Fibroblast of skin of left quadriceps (primary cell): ENCODE measurements at places on chromosomes 2 and 18.

- no peak for DNase-seq
These were observed 31.9 kb downstream of the NRP2 start for GRCh38 chr2:205714058-205714776.

DNA sequence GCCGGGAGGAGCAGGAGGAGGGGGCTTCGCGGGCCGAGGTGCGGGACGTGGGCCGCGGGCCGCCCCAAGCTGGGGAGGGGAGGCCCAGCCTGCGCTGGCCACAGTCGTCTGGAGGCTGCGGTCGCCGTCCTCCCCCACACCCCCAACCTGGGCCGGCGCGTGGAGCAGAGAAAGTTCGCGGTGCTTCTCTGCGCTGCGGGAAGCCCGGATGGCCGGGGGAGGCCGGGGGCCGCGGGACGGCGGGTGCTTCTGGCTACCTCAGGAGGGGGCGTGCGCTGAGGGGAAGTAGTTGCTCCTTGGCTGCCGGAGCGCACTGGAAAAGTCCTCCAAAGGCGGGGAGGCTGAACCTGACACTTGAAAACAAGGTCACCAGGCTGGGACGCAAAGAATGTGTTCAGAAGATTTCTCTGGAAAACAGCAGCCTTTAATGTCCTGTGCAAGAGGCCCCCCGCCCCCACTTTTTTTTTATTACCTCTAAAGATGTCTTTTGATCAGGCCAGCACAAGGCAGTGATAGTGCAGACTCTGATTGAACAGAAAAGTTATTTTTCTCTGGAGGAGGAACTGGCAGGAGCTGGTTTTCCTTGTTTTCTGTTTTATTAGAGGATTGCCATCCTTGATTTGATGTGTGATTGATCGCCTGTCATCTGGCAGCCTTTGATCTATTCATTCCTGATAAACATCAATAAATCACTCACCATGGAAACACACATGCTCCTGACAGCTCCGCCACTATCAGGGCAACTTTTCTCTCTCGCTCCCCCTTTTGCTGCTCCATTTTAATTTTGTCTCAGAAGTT is 1.6 kb downstream of the TSHZ1 start:
- no peak for DNase-seq

- DNase-seq = no peak
These were observed 90.0 kb upstream of the TNP1 start for GRCh38 chr2:216949700-216950413.

DNA sequence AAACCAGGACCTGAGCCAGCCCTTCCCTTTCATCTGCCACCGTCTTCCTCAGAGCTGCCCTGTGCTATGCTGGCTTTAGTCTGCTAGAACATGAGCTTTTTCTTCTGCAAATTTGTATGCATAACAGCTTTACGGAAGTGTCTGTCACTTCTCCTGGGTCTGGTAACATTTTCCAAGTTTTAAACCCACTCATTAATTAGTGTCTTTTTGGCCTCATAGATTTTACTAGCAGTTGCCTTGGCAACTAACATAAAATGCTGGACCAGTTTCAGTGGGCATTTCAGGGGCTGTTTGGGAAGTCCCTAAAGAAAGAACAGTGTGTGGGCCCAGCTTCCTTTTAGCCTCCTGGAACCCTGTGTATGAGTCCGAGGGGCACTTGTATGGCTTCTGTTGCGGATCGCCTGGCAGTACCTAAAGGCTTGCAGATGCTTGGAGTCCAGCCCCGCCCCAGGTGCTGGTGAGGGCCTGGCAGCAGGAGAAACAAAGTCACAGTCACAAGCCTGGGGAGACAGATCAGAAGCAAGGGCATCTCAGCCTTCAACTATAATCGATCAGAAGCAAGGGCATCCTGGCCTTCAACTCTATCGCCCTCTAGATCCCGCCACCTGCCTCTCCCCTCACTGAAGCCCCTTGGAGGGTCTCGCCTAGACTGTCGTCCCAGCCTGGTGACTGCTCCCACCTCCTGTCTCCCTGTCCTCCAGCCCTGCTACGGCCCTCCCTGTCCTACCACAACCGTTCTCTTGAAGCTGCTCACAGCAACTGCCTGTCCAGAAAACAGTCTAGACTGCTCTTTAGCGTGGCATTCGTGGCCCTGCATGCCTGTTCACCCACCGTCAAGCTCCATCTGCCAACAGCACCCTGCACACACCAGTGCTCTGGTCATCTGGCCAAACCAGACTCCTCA is 36.8 kb upstream of the MAPRE3 start:
- no peak for DNase-seq

DNA sequence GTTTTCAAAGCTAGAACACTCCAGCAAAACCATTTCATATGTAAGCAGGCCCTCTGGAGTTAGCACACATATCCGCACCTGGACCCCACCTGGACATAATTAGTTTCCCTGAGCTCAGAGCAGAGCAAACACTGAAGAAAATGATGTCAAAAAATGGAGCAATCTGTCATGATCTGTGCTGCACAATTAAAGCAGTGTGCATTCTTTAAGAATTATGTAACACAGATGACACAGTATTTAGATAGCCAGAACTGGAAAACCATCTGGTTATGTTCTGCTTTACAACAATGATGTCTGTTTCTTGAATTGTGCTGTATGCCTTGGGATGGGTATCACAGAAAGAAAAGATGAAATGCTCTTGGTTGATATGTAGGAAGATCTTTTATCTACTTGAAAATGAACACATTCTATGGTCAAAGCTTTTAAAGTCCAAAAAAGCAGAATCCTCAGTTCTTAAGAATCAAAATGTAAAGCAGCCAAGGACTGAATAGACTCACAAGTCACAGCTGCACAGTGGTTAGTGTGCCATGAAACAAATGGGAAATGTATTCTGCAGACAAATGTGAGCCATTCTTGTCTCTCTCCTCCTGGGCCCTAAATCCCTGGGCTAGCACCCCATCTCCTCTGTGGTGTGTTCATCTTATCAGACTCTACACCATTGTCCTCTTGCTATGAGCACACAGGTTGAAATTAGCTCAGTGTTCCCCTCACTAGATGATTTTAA is 36.8 kb downstream of the HRH4 start:
- peak; percentile 78 for DNase-seq

DNA sequence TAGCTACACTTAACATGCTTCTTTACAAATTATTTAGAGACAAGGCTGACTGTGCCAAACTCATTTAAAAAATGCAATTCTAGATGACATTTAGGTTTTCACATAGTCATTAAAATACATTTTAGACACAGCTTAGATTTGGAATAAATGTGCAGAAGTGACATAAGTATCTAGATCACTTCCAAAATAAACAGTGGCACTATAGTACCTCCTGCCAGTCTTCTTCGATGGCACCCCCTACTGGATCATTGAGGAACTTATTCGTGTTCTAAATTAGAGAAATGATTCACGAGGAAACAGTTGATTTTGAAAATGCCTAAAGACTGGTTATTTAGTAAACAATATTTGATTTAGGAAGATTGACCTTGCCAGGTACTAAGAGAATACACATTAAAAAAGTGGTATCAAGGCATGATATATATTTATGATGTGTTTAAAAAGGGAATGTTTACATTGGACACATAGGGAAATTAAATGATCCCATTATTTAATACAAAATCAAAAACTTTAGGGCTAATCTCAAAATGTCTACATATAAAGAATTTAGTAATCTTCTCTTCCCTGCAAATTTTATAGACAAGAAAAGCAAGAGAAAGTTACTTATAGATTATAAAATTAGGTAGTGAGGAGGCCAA is 323.9 kb downstream of the XIRP2 start:
- no peak for DNase-seq

DNA sequence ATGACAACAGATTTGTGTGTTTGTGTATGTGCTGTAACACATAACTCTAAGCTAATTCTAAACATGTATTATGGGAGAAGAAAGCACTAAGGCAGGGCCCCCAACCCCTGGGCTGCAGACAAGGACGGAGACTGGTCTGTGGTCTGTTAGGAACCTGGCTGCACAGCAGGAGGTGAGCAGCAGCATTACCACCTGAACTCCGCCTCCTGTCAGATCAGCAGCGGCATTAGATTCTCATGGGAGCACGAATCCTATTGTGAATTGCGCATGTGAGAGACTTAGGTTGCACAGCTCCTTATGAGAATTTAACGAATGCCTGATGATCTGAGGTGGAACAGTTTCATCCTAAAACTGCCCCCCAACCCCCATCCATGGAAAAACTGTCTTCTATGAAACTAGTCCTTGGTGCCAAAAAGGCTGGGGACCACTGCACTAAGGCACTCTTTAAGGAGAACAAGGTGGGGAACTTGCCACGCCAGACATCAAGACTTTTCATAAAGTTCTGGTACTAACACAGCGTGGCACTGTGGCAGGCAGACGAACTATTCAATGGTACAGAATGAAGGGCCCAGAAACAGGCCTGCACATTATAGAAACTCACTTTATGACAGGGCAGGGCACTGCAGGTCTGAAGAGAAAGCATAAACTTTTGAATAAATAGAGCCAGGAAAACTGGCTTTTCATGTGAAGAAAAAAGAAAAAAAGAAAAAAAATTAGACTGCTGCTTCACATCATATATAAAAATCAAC is 14.0 kb downstream of the REEP1 start:
- no peak for DNase-seq

GRCh38 chr2:40242315-40242714 is 209.6 kb downstream of the SLC8A1 start:
- DNase-seq = no peak

- DNase-seq = no peak
These were observed 62.8 kb upstream of the HDAC4 start for GRCh38 chr2:239463541-239464165.

- DNase-seq = no peak
These were observed 196.8 kb upstream of the CYRIA start for GRCh38 chr2:16862471-16862870.

DNA sequence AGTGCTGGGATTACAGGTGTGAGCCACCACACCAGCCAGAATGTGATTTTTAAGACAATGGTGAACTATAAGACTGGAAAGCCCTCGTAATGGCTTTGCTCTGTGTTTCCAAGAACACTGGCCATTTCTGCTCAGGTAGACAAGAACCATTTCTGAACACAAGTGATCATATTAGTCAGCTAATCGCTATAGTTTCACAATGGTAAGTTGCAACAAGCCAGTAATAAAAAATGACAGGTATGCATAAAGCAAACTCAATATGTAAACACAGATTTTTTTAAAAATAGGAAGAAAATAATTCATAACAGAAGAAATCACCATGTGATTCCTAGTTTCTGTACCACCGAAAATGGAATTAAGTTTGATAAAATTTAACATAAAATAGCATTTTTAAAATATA is 166.5 kb downstream of the THADA start:
- no peak for DNase-seq

GRCh38 chr2:233244818-233245217 is 6.7 kb upstream of the ATG16L1 start:
- no peak for DNase-seq

GRCh38 chr2:88637464-88637863 is 10.2 kb upstream of the EIF2AK3 start:
- no peak for DNase-seq

GRCh38 chr18:32380559-32380958 is 90.1 kb downstream of the GAREM1 start:
- no peak for DNase-seq

- no peak for DNase-seq
These were observed 921 bp downstream of the PLB1 start for GRCh38 chr2:28496781-28497180.

DNA sequence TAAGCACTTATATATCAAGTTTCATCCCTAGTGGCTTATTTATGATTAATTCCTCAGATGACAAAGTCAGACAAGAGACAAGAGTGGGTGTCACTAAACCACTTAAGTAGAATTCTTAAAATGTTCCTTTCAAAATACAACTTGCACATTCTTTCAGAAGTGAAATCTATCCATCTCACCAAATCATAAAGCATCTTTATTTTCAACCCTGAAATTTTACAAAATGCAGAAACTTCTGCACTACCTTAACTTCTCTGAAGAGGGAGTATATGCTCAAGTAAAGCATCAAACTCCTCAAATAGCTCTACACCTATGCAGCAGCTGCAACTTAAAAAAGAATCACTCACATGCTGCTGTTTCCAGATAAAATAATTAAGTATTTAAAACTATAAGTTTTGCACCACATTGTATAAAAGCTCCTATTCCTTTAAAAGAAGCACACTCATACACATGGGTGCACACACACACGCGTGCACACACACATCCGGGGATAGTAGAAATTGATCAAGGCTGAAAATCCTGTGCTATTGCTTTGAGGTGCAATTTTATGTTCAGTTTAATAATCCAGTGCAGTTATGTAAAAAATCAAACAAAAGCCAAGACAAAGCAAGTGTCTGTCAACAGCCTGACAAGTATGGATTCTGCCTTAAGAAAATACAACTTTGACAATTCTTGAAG is 244.5 kb downstream of the TCF4 start:
- no peak for DNase-seq

DNA sequence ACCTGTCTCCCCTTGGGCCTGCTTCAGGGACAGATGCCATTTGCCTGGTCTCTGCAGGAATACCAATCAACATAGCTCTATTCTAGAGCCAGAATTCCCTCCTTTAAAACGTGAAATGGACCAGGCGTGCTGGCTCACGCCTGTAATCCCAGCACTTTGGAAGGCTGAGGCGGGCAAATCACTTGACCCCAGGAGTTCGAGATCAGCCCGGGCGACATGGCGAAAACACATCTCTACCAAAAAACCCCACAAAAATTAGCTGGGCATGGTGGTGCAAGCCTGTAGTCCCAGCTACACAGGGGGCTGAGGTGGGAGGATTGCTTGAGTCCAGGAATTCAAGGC is 127.0 kb downstream of the PLEKHM3 start:
- DNase-seq = no peak

GRCh38 chr2:46273919-46274318 is 23.3 kb upstream of the EPAS1 start:
- DNase-seq = no peak

DNA sequence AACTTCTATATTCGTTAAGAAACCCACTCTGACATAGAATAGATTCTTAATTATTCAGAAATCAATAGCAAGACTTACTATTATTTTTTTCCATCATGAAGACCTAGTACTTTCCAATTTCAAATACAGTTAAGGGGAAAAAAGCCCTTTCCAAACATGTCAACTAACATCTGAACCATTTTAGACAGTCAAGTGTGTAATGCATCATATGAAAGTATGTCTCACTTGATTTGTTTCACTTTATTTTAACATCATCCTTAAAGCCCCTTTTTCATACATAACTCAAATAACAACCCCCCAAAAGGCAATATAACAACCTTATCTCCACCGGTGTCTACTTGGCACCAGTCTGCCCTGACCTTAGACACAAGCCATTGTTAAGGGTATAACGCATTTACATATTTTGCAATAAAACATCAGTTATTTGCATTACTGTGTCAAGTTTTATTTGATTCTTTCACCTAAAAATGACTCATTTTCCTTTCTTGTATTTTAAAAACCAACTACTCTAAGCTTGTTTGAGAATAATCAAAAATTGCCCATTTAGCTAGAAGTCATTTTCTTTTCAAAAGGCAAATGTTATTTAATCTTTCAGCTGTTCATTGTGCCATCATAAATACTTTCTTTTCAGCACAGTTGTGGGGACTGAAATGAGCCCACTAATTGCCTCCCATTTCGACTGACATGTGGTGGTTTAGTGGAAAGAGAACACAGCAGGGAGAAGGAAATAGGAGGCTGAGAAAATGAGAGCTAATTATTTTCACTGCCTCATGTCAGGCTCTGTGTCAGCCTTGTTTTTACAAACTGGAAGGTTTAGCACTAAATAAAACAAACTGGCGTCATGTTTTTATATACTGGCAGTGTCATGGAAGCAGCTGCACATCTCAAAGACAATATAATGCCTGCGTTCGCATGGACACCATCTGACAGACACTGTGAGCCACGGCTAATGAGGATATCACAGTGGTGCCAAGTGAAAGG is 104.7 kb upstream of the CDCA7 start:
- no peak for DNase-seq
